ENCODE measurements at places on chromosomes 7 and 10. TPM values are rescaled to one million over a fixed set of nuclear protein-coding genes. Genes with fewer than 3 reads are reported as not detected.

Gene VPS41
- 92.5 TPM for total RNA-seq

Gene NUTM2B
- total RNA-seq, result 0.37 TPM

Gene ZNF722
- total RNA-seq, result not detected

Gene CUX1
- total RNA-seq, result 65.2 TPM

Gene POLL
- total RNA-seq, result 9.5 TPM

Gene ZNF488
- not detected for total RNA-seq

Gene NPVF
- total RNA-seq, result not detected

Gene ADRA2A
- 0.18 TPM for total RNA-seq

Gene LBX1
- total RNA-seq, result not detected

Gene ARPC1A
- 203 TPM for total RNA-seq

Gene RARRES2
- total RNA-seq, result 46.9 TPM

Gene SUGCT
- 14.9 TPM for total RNA-seq

Gene UROS
- total RNA-seq, result 71.7 TPM

Gene ACSM6
- total RNA-seq, result not detected

Gene TAS2R41
- not detected for total RNA-seq

Gene ZMIZ1
- total RNA-seq, result 22.1 TPM

Gene IGF2BP3
- 12.8 TPM for total RNA-seq

Gene DNMBP
- 11.8 TPM for total RNA-seq

Gene CLIP2
- total RNA-seq, result 41.8 TPM

Gene KIN
- 6.0 TPM for total RNA-seq

Gene IL6
- 40.0 TPM for total RNA-seq

Gene IDI1
- total RNA-seq, result 124 TPM

Gene CDHR3
- 3.8 TPM for total RNA-seq

Gene CNTNAP2
- 0.09 TPM for total RNA-seq

Gene AQP1
- total RNA-seq, result 1.00 TPM

Gene TRPV5
- not detected for total RNA-seq

Measured in smooth muscle cell of bladder (primary cell).